ENCODE measurements at places on chromosomes 6 and 20.

- no peak for DNase-seq
Measured at GRCh38 chr6:167571550-167571949, 246.7 kb downstream of the TTLL2 start.

GRCh38 chr20:48855046-48855445, 27.2 kb upstream of the PREX1 start:
- DNase-seq: no peak

GRCh38 chr6:136102991-136103688, 147.0 kb downstream of the MTFR2 start:
- no peak for DNase-seq

DNA sequence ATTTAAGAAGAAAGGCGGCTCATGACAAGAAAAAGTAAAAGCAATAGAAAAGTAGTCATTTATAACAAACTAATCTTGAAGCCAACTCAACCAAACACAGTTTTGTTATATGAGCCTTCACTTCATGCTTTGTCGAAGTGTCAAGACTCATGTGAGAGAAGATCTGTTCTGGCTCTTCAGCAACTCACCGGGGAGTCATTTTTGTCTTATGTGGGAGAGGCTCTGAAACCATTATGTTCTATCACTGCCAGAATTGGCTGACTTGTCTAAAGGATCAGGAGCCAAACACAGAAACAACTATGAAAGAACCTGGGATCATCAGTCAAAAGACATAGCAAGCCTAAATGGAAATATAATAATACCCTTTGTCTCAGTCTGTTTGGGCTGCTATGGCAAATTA, 105.2 kb downstream of the CDK19 start:
- DNase-seq: no peak

GRCh38 chr20:51221103-51221502, 198.2 kb upstream of the KCNG1 start:
- DNase-seq: no peak

DNA sequence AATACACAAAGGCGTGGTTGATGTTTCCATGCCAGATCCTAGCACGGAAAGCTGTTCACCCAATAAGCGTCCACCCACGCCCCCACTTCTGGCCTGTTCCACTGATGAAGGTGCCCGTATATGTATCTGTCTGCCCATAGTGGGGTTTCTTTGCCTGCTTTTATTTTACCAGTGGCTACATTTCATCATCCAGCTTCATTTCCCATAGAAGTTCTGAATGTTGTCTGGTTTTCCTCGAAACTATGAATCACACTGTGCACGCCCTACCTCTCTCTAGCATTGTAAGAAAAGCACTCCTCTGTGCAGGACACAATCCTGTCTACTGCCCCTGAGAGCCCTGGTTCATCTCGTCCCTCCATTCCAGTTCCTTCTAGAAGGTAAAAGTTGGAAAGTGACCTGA, 8.8 kb upstream of the CD93 start:
- DNase-seq: no peak

DNA sequence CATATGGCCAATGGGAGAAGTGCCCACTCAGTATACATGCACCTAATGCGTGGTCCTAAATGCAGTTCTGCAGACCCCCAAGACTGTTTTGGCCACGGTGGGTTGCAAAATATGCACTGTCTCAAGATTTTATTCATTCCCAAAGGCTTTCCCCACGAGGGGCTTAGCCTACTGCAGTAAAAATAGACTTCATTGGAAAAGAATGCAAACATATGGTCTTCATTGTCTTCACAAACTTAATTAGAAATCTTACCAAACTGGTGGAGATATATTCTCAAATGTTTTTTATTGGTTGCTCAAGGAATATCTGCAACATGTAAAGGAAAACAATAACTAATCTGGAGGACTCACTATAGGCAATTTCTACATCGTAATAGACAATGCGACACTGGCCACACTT, 31.6 kb upstream of the PRL start:
- no peak for DNase-seq

- DNase-seq: no peak
Measured at GRCh38 chr20:14334306-14334930, 3.0 kb downstream of the FLRT3 start.

- DNase-seq: no peak
Measured at GRCh38 chr6:105331927-105332326, 71.0 kb downstream of the PREP start.

DNA sequence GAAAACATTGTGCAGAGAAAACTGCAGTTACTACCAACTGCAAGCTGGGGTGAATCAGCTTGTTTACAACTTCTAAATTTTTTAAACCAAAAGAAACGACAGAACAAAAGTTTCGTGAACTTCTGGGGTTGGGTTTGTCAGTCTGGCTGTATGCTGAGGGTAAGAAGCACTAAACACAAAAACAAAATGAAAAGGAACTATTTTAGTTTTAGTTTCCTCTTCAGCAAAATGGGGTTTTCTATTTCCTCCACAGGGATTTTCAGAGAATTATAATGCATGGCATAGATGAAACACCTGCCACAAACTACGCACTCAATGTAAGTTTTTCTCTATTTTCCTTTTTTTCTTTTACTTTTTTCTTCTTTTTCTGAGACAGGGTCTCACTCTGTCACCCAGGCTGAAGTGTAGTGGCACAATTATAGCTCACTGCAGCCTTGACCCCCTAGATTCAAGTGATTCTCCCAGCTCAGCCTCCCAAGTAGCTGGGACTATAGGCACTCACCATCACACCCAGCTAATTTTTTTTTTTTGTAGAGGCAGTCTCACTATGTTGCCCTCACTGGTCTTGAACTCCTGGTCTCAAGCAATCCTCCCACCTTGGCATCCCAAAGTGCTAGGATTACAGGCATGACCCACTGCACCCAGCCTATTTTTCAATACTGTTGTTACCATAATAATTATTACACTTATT, 40.6 kb downstream of the CGA start:
- peak; percentile 28 for DNase-seq

GRCh38 chr6:144661116-144661806, 376.1 kb downstream of the UTRN start:
- DNase-seq: no peak

DNA sequence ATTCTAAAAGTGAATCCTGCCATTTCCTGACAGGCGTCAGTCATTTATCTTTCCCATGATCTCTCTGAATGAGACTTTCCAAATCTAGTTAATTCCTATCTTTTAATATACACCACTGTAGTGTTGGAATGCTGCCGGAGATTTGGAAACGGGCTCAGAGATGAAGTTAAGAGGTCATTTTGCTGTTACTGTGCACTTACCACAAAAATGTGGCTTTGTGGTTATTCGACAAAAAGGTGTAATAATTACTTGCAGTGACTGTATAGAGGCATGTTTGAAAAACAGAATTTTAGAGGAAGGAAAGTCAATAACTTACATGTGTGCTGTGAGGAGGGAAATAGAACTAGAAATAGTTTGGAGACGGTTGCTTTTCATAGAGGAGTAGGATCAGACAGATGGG, 460.2 kb upstream of the BTBD3 start:
- no peak for DNase-seq

GRCh38 chr6:73314577-73315492, 39.2 kb downstream of the DPPA5 start:
- no peak for DNase-seq

DNA sequence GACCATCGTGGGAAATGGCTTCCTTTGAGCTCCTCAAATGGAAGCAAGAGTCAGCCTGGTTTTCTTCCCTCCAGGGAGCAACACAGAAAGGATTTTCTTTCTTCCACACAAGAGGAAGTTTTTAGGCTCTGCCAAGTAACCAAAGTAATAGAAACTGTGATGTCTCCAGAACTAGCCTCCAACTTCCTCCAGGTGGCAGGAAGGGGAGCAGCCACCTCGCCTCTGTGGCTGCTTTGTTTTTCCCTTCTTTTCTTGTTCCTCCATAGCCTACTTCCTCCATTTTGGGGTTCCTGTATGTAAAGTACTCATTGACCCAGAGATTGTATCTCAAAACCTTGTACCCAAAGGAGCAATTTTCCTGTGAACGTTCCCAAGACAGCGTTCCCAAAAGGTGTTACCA, 32.7 kb upstream of the CCR6 start:
- no peak for DNase-seq

GRCh38 chr6:109237077-109237985, 142.0 kb downstream of the CEP57L1 start:
- DNase-seq: no peak

GRCh38 chr6:157667211-157668008, 155.6 kb upstream of the SNX9 start:
- peak; percentile 82 for DNase-seq

DNA sequence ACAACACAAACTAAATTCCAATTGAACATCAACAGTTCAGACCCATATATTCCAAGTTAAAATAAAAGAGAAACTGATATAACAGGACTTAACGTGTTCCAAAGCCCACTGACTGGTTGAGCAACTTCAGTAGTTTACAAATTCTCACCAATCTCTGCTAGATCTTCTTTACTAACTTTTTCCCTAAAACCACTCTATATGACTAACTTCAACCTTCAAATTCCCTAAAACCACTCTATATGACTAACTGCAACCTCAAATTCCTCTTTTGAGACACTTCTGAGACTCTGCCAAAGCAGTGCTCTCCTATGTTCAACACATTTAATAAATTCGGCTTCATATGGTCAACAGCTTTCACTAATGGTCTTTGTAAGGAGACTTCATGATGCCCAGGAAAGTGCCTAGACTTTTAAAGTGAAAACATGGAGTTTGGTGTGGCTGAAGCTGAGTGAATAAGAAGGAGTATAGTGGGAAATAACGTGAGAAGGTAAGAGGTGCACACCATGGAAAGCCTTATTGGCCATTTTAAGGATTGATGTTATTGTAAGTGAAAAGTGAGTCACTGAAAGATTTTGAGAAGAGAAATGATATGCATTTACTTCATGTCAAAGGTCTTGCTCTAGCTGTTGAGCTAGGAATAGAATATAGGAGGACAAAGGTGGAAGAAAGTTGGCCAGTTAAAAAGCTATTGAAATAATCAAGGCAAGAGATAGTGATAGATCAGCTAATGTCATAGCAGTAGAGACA, 134.0 kb upstream of the HCRTR2 start:
- no peak for DNase-seq

GRCh38 chr6:155067956-155068615, 73.0 kb downstream of the TIAM2 start:
- no peak for DNase-seq

DNA sequence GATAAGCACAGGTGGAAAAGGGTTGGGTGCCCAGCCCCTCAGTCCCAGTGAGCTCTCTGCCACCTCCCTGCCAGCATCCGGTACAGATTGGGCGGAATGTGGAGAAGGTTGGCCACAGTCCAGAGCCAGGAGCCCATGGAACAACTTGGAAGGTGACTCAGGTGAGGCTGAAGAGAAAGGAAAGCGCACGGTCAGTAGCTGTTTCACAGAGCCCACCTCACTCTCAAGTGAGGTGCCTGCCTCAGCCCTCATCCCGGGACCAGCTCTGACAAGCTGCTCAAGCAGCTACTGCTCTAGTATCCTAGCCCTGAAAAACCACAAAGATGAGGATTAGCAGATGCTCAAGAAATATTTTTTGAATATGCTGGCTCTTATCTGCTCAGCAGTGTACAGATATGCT, 1.1 kb upstream of the MMP24OS start:
- no peak for DNase-seq

- no peak for DNase-seq
Measured at GRCh38 chr20:2279253-2279779, 16.5 kb upstream of the TGM3 start.

DNA sequence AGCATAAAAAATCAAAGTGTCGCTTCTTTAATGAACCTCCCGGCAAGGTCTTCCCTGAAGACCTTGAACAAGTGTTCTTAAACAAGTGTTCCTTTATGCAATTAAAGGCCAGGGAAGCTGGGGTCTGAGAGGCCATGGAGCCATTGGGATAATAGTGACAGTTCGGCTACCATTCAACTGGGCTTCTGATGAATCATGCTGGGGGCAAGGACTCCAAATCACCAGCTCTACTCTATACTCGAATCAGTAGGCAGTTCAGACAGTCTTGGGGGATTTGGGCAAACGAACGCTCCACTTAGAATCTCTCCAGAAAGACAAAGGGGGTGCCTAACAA, 34.7 kb upstream of the EZR start:
- DNase-seq: no peak

GRCh38 chr20:57089699-57090144, 176.7 kb downstream of the BMP7 start:
- peak; percentile 83 for DNase-seq

GRCh38 chr6:155985660-155986138, 530.1 kb upstream of the NOX3 start:
- DNase-seq: no peak

- no peak for DNase-seq
Measured at GRCh38 chr20:19120569-19120968, 91.9 kb upstream of the SLC24A3 start.

GRCh38 chr6:31776485-31776988, 591 bp downstream of the VWA7 start:
- DNase-seq: no peak

- no peak for DNase-seq
Measured at GRCh38 chr6:158688860-158689259, 39.0 kb downstream of the SYTL3 start.

DNA sequence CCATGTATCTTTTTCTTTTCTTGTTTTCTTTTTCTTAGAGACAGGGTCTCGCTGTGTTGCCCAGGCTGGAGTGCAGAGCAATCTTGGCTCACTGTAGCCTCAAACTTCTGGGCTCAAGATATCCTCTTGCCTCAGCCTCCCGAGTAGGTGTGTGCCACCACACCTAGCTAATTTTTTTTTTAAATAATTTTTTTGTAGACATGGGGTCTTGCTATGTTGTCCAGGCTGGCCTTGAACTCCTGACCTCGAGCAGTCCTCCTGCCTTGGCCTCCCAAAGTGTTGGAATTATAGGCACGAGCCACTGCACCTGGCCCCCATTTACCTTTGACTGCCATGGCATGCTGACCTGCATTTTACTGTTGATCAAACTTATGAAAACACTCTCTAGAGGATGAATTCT, 198.6 kb downstream of the SOX4 start:
- DNase-seq: no peak

- no peak for DNase-seq
Measured at GRCh38 chr6:91141346-91141745, 554.5 kb upstream of the MAP3K7 start.

- DNase-seq: peak; percentile 51
Measured at GRCh38 chr6:134295953-134296553, 21.9 kb downstream of the SGK1 start.

- no peak for DNase-seq
Measured at GRCh38 chr20:32544893-32545840, 40.0 kb downstream of the NOL4L start.

GRCh38 chr6:92777146-92777740, 642.1 kb downstream of the EPHA7 start:
- no peak for DNase-seq

GRCh38 chr6:82364087-82365015, 734 bp downstream of the TPBG start:
- DNase-seq: peak; percentile 51

Measured in GM20000 (cell line).